ENCODE measurements at places on chromosomes 2 and 18.

DNA sequence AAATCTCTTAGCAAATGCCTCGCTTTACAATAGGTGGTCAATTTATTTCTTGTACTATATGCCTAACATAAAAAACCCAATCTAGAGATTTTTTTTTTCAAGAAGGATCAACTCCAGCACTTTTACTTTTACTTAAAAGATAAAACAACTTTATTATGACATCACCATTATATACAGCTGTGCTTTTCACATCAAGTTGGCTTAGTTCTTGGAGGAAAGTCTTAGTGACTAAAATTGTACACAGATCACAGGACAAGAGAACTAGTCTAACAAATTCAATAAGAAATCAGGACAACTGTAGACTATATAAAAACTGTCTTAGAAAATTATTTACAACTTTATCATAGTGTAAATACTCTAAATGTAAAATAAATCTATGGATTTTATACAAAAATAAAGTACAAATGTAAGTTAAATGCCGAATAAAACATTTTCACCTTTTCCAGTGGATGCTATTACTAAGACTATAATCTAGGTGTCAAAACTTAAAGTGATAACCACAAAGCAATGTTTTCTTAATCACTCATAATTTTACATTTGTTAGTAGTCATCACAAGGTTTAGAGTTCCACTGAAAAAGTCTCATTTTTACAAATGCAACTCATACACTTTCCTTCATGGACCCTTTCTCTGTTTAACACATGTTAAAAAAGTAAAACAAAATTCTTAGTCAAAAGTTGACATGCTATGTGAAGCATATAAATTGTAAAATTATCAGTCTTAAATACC lies 5.4 kb upstream of the CD302 start:
- DNase-seq: no peak

DNA sequence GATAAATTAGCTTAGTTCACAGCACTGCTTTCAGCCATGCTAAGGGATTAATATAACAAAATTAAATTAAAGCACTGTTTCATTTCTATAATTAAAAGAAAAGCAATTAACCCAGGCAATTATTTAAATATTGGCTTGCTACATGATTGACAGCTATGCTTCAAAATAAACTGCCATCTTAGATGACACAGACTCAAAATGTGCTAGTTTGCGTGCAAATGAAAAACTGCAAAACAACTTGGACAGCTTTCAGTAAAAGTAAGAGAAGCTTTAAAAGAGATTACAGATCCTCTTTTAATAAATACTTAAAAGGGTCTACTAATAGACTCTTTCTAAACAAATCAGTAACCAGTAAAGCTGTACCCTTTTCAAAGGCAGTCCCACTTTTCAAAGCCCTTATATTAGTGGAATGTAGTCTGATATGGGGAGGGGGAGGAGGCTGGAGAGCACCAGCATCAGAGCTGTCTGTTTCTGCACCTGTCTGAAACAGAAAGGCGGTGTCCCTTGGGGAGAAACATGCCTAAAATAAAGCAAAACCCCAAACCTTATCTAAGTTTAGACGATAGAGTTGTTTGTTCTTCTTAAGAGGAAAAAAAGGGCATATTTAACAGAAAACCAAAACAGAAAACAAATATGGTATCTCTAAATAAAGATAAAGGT lies 20.8 kb downstream of the EIF2AK3 start:
- DNase-seq: no peak

DNA sequence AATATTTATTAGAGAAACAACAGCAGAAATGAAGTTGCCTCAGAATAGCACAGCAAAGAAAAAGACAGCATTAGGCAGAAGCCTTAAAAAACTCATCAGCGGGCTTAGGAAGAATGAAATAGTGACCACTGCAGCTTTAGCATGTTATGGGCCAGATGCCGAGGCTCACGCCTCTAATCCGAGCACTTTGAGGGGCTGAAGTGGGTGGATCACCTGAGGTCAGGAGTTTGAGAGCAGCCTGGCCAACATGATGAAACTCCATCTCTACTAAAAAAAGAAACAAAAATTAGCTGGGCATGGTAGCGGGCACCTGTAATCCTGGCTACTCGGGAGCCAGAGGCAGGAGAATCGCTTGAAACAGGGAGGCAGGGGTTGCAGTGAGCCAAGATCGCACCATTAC lies 32.4 kb downstream of the AP1S3 start:
- DNase-seq: no peak

DNA sequence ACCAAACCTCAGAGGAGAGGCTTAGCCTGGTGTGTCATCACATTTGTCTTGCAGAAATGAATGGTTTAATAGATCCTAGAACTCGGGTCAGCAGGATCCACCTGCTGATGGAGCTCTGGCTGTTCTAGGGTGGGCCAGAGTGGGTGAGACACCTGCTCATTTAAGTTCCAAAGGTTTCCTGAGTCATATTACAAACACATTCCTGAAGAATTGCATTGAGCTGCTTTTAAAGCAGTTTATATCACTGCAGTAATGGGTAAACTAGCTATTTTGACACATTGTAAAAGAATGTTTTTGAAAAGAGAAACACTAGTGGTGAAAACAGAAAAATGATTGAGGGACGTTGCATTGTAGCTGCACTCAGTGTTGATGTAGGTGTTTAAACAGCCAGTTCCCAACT lies 175.3 kb upstream of the TCF4 start:
- DNase-seq: no peak

- DNase-seq: no peak
Observed at GRCh38 chr2:121736140-121736461, 574 bp downstream of the NIFK start.

DNA sequence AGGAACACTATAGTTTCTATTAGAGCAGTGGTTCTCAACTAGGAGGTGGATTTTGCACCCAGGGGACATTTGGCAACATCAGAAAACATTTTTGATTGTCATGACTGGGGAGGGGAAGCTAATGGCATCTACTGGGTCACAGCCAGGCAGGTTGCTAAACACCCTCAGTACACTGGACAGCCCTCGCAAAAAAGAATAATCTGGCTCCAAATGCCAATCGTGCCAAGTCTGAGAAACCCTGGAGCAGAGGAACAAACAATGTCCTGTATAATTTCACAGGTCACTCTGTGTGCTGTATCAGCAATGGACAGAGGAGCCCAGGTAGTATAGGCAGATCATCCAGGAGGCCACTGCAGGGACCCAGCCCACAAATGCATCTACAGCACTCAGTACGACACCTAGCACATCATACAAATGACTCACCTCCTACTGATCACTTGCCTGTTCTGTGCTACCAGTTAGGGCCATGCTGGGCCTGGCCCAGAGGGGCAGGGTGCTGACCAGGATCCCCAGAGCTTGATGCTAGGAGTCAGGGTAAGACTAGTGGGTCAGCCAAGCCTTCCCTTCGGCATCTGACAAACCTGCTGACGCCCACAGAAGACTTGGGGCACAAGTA lies 37.6 kb downstream of the SFXN5 start:
- no peak for DNase-seq

DNA sequence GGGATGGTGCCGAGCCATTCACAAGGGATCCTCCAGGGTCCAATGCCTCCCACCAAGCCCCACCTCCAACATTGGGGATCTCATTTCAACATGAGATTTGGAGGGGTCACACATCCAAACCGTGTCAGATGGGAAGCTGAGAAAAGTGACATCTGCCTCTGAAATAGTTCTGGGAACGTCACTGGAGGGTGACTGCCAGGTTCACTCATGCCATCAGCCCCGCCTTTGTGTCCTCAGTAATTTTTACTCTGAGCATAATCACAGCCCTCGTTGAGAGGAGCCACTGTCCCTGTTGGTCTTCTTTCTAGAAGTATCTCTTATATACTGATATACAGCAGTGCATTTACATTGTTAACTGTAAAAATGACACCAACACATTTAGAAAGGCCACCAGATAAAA lies 67.4 kb downstream of the KLHL29 start:
- no peak for DNase-seq

DNA sequence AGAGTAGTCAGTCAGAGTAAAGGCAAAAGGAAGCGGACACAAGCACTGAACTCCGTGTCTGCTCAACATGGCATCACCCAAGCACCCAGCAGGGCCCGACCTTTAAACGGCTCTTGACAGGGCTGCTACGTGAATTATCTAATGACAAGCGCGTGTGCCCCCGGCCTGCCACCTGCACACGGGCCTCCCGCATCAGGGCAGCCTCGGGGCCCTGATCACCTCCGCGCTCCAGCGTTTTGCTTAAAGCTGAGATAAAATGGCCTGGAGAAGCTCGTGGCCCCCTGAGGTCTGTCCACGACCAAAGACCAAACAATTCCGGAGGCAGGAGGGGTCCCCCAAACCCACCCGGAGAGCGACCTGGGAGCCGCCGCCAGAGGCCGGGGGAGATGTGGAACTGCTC lies 376 bp downstream of the NDUFA10 start:
- DNase-seq: peak; percentile 48

All from activated CD8-positive, alpha-beta T cell treated with anti-CD3 and anti-CD28 coated beads for 36 hours (primary cell).